ENCODE measurements at places on chromosomes 1 and 21. TPM values are rescaled to one million over a fixed set of nuclear protein-coding genes. Genes with fewer than 3 reads are reported as not detected.

Gene SPAG17
- total RNA-seq: 5.6 TPM

Gene SERTAD4
- 4.6 TPM for total RNA-seq

Gene NEGR1
- total RNA-seq: 22.4 TPM

Gene C1QTNF12
- total RNA-seq: 2.5 TPM

Gene FCGR1A
- total RNA-seq: not detected
